Stimulated activated CD4-positive, alpha-beta T cell treated with anti-CD3 and anti-CD28 coated beads, TNF-alpha, amount 100 ng/mL, for 4 hours (primary cell): ENCODE measurements at places on chromosomes 3 and 15.

DNA sequence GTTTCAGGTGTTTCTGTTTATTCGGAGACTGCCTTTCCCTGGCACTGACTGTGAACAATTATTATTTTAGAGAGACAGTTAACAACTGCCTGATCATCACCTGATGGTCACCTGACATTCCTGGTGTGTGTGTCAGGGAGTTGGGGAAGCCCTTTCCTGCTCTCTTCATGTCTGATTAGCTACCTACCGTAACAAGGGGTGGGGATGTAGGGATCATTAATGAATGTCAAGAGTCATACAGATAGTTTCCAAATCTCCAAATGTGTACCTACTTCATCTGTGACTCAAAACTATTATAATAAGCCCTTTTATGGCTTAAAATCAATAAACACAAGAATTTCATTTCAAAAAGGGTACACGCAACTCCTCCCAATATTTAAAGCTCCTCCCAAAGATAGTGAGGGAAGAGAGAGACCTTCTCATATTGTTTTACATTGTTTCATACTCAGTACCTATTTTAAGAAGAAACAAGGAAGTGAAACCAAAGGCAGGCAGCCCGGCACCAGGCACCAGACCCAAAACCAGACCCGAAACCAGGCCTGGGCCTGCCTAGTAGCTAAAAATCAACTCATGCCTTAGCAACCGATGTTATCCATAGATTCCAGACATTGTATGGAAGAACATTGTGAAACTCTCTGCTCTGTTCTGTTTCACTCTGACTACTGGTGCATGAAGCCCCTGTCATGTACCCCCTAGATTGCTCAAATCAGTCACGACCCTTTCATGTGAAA lies 844.9 kb upstream of the ALCAM start:
- no peak for DNase-seq

DNA sequence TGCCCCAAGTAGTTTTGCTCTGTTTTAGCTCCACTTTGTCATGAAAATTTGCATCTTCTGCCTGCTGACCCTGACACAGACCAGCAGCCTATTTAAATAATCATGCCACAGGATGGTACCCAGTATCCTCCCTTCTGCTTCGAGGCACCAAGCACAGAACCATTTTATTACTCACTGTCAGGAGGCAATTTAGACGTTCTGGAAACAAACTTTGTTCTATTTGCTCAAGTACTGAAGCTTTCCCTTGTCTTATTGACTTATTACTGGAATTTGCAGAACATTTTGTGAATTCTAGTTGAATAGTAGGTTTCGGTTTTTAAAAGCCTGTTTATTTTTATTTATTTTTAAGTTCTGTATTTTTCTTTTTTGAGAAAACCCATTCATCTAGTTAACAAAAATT lies 279.6 kb upstream of the GADL1 start:
- DNase-seq: no peak

DNA sequence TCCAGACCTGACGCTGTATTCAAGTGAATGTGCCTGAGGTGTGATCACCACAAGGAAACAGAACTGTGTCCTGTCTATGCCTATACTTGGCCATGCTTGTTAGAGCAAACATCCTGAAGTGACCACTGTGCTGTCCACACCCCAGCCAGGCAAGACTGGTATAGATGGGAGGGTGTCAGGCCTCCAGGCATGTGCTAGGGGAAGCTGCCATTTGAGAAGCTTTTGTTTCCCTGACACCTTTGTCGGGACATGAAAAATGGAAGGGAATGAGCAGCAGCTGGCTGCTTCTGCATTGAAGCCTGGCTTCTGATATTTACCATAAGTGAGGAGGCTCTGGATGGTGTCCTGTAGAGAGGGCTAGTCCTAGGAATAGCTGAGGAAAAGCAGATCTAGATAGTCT lies 106.2 kb downstream of the CPNE4 start:
- DNase-seq: no peak

DNA sequence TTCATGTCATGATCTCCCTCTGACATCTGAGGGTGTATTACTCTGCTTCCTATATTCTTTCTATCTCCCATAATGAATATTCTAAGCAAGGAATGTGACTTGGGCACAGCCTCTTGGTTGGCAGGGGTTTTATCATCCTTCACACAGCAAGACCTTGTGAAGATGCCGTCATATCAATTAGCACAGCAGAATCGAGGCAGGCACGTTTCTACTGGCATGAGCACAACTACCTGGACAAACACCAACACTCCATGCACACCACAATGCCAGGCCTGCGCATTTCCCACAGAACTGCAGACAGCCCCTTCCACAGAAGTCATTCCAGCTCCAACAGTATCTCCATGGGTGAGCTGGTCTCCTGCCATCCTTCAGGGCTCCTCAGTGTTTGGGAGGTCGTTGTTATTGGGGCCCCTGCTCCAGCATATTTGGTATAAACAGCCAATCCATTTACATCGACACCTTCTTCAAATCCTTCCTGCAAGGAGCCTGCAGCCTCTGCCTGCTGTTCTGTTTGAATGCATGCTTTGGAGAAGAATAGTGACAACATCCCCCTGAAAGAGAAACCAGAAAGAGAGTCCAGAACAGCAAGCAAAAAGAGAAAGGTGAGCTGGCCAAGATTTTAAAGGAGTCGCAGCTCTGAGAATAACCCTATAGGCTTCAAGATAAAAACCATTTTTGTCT lies 275.5 kb downstream of the SHOX2 start:
- no peak for DNase-seq

DNA sequence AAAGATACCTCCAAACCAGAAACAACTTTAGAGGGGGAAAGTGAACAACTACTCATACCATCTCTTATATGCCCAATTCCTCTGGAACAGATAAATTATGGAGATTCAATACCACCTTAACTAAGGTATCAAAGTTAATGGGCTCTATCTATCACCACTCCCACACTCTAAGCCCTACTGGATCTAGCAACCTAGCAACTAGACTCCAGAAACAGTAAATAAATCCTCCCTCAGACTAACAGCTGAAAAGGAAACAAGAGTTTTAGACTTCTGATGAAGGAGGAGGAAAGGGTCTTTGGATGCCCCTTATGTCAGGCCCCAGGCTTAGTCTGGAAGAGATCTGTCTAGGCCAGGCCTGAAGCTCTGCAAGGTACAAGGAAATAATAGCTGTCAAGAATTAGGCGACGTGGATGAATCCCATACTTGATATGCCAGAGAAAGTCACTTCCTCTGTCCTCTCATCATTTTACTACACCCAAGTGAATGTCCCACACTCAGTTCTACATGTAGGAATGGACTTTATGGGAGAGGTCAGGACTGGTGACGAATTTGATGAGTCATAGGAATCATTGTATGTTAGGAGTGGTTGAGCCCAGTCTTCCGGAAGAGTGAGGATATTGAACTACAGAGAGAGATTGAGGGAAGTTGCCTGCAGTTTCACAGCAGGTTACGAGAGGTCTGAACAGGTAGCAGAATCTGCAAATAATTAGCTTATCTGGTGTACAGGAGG lies 113.8 kb downstream of the AKAP13 start:
- DNase-seq: no peak

DNA sequence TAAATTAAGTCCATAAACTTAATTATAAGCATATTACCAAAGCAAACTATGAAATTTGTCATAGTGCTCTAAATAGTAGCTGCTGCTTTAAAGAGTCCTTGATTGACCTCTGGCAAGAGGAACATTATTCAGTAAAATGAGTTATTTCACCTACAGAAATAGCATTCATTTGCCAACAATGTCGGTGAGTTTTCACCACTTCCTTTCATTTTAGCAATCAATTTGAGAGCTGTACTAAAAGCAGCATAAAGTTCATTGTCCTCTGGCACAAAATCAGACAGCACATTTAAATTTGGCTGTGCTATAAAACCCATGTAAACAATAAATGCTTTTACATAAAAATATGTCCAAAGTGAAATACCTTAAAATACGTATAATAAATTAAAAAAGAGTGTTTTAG lies 1515.7 kb downstream of the SI start:
- no peak for DNase-seq

DNA sequence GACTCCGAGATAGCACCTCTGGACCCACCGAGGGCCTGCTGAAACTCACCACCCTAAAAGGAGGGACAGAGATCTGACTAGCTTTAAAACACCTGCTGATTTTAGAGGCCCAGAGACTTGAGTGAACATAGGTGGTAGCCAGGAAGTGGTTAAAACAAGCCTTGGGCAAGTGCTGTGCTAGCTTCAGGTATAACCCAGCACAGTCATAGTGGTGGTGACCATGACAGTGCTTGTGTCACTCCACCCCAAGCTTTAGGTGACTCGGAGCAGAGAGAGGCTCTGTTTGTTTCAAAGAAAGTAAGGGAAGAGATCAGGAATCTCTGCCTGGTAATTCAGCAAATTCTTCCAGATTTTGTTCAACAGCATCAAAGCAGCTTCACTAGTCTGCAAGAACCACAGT lies 641.1 kb upstream of the BCHE start:
- no peak for DNase-seq

DNA sequence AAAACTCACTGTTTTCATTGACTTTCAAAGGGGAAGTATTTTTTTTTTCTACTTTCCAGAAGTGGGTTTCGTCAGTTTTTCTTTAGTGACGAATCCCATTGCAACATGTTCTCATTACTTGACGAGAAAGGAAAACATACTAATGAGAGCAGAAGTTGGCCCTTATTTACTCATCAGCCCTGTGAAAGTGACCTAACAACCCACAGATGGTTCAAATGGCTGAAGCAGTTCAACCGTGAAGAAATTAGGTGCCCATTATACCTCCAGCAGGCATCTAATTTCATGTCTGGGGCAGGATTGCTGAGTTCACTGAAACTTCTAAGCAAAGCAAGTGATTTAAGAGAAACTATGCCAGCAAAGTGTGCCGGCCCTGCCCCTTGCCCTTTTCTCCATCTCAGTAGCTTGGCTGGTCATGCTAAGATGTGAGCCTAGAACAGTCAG lies 9.0 kb downstream of the AQP9 start:
- DNase-seq: no peak

- no peak for DNase-seq
Observed at GRCh38 chr3:159418571-159419526, 569.8 kb upstream of the IL12A start.

DNA sequence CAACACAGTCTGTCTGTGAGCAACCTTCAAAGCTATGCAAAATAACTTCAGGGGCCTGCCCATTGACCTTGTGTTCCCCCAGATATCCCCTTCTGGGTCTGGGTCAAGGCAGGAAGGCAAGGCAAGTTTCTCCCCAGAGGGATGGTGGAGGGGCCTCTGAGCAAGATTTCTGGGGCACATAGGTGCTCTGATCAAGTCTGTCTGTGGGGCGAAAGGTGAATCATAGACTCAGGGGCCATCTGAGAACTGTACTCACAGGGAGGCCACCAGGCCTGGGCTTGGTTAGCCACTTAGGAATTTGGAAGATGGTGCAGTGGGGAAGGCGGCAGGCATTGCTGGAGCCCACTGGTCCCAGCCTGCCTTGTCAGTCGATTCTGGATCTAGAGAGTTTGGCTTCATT lies 92.4 kb downstream of the MINAR1 start:
- DNase-seq: no peak

GRCh38 chr3:97981886-97982285 lies 9.7 kb upstream of the RIOX2 start:
- no peak for DNase-seq

DNA sequence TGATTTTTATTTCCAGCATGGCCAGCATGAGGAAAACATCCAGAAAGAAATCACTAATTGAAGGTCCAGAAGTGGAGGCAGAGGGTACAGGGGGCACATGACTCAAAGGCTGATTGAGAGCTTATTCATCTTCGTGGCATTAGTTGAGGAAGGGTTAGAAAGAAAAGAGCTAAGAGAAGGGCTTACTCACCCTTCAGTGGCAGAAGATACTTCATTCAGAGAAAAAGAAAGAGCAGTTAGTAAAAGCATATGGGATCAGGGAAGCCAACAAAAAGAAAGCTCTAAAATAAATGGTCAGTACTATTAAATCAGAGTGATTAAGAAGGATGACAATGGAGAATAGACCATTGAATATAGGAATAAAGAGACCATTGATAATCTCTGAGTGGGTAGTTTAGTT lies 25.2 kb downstream of the GAP43 start:
- DNase-seq: no peak

GRCh38 chr3:29338377-29338776 lies 57.5 kb downstream of the RBMS3 start:
- DNase-seq: no peak

- DNase-seq: no peak
Observed at GRCh38 chr3:194212845-194213331, 76.9 kb downstream of the HES1 start.

DNA sequence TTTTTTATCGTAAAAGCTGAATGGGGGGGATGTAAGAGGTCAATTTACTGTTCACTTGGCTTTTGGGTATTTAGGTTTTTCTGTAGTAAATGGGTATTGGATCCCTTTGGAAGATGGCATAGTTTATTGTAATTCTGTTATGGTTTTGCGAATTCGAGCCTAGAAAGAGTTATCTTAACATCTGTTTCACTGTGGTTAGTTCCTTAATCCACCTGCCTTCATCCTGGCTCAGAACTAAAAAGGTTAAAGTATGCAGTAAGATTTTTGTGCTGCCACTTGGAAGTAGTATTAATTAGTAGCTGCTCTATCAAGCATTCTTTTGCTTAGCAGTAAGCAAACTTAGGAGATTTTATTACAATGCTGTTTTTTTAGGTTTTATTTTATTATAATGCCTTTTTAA lies 62.4 kb downstream of the ARIH1 start:
- no peak for DNase-seq

DNA sequence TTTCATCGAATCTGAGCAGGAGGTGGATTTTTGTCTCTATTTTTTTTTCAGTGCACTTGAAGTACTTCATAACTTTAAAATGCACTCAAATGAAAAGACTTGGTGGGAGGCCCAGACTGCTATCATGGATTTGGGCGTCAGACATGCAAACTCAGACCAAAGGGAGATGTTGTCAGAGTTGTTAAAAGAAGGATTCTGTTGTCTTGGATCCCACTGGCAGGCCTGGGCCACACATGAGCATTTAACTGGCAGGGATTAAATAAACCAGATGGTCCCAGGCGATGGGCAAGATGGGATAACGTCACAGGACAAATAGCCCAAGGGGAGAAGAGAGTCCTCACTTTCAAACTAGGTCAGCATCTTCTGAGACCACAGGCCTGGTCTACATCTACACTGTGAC lies 15.4 kb downstream of the RTP1 start:
- DNase-seq: no peak

DNA sequence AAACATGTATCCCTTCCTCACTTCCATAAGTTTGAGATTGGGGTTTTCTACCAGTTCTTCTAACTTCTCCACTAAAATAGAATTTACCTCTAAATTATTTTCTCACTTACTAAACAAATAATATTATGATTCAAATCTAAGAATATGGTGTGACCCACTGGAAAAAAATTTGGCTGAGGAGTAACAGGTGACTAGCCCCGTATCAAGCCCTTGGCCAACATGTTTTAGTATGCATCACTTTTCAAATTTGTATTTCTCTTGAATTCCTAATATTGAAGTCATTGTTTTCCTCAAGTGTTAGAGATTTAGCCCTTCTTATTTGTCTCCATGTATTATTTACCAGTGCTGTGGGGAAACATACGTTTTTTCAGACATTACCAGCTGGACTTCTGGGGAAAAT lies 759.4 kb downstream of the NSUN3 start:
- DNase-seq: no peak

DNA sequence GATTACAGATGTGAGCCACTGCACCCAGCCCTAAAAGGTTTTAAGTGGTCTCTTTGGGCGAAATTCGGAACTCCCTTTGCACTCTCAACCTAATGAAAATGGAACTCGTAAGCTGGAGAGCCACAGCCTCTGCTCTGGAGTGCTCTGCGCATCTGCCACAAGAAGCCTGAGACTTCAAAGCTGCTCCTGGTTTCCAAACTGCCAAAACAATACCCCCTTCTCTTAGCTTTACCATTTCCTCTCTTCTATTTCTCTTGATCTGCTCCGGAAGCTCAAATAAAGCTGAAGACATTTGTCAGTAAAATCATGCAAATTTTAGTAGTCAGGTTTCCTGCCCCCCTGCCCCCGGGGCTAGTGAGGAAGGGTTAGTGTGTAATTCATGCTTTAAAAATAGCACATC lies 312.7 kb downstream of the MFSD1 start:
- DNase-seq: no peak
